ENCODE measurements at places on chromosomes 7 and 10. TPM values are rescaled to one million over a fixed set of nuclear protein-coding genes. Genes with fewer than 3 reads are reported as not detected.

EMX2 gene
- total RNA-seq, result not detected

GRCh38 chr7:139583826-139584553 lies 60.5 kb downstream of the CLEC2L start:
- no peak for DNase-seq
- no peak overlapping the region for H3K4me3 ChIP-seq
- no peaks in the 10 kb centered on the region for H3K27me3 ChIP-seq
- no peak overlapping the region for H3K27ac ChIP-seq

DNA sequence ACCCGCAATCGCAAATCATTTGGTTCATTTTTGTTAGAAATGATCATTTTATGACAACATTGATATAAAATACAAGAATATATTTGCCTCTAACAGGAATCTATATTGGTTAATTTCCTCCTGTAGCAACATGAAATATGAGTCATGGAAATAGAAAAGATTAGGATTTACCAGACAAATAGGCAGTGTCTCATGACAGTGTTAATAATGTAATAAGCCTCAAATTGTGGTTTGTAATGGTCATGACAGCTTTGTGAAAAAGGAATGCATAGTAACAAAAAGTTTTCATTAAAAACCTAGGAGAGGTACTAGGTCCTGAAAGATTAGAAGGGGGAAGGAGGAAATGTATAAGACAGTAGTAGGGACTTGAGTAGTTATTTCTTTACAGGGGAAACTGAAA lies 7.9 kb upstream of the SLK start:
- H3K4me1 ChIP-seq, result no peaks in the 10 kb centered on the region
- peaks cover 9% of the 10 kb centered on the region for H3K27me3 ChIP-seq
- no peak overlapping the region for H3K4me3 ChIP-seq
- DNase-seq, result no peak
- peaks cover 2% of the 10 kb centered on the region for H3K36me3 ChIP-seq

- DNase-seq, result no peak
- no peaks in the 10 kb centered on the region for H3K36me3 ChIP-seq
- peaks cover 10% of the 10 kb centered on the region for H3K4me1 ChIP-seq
- H3K27ac ChIP-seq, result no peak overlapping the region
- no peak overlapping the region for H3K4me3 ChIP-seq
- peaks cover 13% of the 10 kb centered on the region for H3K27me3 ChIP-seq
These were observed 239.7 kb downstream of the WDR37 start for GRCh38 chr10:1295756-1296480.

SPDYE11 gene
- total RNA-seq, result not detected

FBXW4 gene
- 39.3 TPM for total RNA-seq

DNA sequence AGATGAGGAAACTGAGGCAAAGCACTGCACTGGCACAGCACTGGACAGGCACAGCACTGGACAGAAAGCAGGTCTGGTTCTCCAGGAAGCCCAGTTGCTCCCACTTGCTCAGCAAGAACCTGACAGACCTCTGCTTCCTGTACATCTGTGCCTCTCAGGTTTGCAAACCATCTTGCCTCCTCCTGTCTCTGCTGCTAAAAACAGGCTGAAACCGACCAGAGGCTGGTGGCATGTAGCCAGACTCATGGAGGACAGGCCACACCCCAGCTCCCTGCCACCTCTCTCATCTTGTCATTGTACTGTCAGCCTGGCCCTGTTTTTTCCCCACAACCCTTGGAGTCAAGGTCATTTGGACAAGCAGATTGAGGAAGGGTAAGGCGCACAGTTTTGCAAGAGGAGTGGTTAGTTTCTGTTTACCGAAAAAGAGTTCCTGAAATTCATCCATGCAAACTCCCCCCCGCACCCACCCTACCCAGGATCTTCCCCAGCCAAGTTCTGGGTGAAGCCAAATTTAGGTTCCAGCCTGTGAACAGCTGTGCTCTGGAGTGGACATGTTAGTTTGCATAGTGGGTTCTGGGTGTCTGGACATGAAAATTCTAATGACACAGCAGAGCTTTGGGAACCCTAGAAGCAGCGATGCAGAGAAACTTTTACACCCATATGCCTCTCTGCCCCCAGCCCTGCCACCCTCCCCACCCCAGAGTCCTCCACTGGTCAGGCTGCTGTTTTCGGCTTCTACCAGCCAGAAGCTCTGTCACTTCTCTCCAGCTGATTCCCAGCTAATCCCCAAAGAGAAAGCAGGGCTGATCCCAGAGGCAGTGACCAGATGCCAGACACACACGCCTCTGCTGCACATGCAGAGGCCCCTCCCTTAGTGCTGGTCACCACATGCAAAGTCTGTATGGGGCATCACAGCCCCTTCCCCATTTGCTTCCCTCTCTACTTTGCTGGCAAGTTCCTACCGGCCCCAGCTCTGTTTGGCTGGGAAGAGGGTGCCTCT lies 8.5 kb upstream of the C10orf105 start:
- DNase-seq, result peak; percentile 83
- H3K27me3 ChIP-seq, result no peaks in the 10 kb centered on the region
- H3K4me3 ChIP-seq, result peak overlapping the region; percentile 71

Measured in activated CD8-positive, alpha-beta T cell treated with anti-CD3 and anti-CD28 coated beads, Interleukin-2, amount 10 ng/mL, durations not matched to agents 7 days and 5 days (primary cell).